ENCODE measurements at places on chromosomes 1 and 21.

- no peak for DNase-seq
Observed at GRCh38 chr1:100921110-100921706, 25.3 kb downstream of the SLC30A7 start.

- peak; percentile 51 for DNase-seq
Observed at GRCh38 chr1:109151146-109151990, 37.5 kb downstream of the ELAPOR1 start.

DNA sequence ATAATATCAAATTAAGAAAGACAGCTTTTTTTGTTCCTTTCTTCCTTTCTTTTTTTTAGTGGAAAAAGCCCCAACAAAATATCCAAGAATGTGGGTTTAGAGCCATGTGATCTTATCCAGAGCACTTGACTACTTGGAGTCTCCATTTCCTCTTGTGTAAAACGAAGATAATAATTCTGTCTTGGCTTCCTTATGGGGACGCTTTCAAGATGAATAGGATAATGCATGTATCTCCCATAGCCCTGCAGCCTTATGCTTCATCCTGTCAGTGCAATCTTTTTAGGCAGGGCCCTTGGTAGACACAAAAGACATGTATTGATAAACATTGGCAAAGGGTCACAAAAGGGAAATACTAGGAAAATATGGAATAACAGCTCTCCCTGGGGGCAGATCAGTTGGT lies 34.8 kb downstream of the ZBTB18 start:
- no peak for DNase-seq

- no peak for DNase-seq
Observed at GRCh38 chr1:222286011-222286410, 261.9 kb downstream of the HHIPL2 start.

DNA sequence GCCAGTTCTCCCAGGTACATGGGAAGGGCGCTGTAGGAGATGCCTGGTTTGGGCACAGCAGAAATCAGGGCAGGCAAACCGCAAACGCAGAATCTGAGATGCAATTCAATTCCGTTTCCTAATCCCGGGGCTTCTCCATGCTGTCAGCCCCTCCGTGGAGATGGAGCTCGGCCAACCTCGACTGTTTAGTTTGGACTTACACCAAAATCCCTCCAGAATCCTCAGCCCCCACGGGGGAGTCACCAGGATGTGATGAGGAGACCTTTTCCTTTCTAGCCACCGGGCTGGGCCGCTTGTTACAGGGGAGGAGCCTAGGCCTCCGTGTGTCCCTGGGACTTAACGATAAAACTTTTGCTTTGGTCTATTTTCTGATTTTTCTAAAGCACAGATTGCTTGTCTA lies 7.9 kb downstream of the SLC2A7 start:
- DNase-seq, result no peak

DNA sequence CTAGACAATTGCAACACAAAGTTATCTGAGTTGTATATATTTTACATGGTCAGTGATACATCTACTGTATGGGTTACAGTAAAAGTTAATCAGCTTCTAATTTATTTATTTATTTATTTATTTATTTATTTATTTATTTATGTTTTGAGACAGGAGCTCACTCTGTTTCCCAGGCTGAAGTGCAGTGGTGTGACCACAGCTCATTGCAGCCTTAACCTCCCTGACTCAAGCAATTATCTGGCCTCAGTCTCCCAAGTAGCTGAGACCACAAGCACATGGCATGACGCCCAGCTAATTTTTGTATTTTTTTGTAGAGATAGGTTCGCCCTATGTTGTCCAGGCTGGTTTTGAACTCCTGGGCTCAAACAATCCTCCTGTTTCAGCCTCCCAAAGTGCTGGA lies 241.6 kb downstream of the PTPRC start:
- DNase-seq, result no peak

DNA sequence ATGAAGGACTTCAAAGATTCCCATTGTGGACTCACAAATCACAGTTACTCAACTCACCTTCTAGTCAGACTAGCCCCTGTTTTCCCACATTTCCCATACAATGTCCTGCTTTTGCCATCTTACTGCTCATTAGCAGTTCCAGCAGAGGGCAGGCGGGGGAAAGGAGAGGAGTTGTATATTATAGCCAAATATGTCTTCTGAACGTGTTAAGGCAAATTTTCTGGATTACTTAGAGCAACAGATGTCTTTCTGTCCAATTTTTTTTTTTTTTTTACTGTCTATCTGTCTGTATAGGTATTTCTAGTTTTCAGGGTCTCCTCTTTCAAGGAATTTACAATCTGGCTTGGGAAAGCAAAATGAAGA lies 29.9 kb upstream of the DDAH1 start:
- no peak for DNase-seq

- no peak for DNase-seq
Observed at GRCh38 chr1:9397997-9398526, 105.4 kb downstream of the SPSB1 start.

- DNase-seq, result no peak
Observed at GRCh38 chr1:59025898-59026426, 242.1 kb upstream of the JUN start.

DNA sequence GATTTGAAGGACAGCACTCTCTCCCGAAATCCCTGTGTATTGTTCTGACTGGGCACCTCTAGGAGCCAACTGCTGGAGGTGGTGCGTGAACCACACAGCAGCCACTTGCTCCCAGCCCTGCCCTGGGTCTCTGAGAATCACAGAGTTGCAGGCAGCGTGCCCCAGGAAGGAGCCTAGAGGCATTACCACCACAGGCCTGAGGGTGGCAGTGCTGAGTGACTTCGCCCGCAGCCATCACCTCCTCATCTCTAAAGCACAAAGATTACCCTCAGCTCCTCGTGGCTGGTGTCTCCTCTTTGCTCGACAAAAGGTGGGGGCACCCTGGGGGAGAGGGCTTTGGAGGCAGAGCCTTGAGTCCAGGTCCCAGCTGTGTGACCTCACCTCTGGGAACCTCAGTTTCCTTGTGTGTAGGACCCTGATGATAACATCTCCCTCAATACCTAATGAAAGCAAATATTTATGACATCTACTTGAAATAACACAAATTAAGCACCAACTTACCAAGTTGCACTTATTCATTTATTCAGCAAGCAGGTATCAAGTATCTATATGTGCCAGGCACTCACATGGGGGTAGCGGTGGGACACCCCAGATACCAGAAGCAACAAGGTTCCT lies 86.3 kb downstream of the VWA5B1 start:
- peak; percentile 63 for DNase-seq

DNA sequence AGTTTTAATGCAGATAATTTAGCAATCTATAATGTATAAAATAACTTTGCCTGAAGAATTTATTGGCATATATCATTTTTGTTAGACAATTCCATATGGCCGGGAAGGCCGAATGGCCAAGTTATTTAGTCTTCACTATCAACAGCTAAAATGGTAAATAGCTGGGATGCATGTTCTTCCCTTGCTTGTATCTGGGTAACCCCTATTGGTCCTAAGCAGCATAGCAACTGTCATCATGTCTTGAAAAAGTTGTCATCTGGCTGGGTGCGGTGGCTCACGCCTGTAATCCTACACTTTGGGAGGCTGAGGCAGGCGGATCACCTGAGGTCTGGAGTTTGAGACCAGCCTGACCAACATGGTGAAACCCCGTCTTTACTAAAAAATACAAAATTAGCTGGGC lies 340.0 kb upstream of the DPYD start:
- no peak for DNase-seq

DNA sequence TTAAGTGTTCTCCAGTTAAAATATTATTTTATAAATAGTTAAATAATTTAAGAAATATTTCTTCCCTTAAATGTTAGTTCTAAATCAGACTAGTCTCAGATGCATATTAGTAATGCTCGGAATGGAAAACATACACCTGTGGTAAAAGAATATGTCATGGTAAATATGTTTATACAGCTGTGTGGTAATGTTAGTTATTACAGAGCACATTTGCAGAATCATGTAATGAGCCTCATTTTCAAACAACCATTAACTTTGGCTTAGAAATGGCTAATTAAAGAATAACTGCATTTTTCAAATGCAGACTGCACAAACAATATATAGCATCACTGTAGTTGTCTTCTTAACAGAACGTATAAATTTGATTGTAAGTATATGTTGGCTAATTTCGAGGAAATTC lies 90.3 kb downstream of the DISP1 start:
- DNase-seq, result no peak

- no peak for DNase-seq
Observed at GRCh38 chr1:82995951-82996350, 1003.0 kb downstream of the TTLL7 start.

DNA sequence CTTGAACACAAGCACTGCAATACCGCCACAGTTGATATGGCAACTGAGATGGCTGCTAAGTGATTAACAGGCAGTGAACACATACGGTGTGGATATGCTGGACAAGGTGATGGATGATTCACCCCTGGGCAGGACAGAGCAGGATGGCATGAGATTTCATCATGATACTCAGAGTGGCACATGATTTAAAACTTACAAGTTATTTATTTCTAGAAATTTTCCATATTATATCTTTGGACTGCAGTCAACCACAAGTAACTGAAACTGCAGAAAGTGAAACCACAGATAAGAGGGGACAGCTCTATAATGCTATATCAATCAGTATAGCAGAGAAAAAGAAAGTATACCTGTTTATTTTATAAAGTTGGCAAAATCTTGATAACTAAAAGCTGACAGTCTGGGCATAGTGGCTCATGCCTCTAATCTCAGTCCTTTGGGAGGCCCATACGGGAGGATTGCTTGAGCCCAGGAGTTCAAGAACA lies 47.9 kb downstream of the PHACTR4 start:
- DNase-seq, result no peak

DNA sequence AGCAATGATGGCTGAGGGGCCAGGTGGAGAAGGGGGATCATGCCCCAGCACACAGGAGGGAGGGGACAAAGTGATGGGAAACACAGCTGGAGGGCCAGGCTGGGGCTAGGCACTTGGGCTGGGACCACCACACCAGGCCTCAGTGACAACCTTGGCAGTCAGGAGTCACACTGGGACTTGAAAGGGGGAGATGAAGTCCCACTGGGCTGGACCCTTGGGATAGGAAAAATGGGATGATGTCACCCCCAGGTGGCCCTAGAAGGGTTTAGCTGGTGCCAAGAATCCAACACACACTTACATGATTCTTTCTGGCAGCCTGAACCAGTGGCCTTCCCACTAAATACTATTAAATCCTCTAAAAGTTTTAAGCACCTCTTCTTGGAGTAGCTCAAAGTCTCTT lies 17.1 kb downstream of the ZBTB17 start:
- DNase-seq, result no peak

- no peak for DNase-seq
Observed at GRCh38 chr21:40610345-40610744, 236.6 kb downstream of the DSCAM start.

- no peak for DNase-seq
Observed at GRCh38 chr1:213939888-213940287, 47.9 kb upstream of the PROX1 start.

DNA sequence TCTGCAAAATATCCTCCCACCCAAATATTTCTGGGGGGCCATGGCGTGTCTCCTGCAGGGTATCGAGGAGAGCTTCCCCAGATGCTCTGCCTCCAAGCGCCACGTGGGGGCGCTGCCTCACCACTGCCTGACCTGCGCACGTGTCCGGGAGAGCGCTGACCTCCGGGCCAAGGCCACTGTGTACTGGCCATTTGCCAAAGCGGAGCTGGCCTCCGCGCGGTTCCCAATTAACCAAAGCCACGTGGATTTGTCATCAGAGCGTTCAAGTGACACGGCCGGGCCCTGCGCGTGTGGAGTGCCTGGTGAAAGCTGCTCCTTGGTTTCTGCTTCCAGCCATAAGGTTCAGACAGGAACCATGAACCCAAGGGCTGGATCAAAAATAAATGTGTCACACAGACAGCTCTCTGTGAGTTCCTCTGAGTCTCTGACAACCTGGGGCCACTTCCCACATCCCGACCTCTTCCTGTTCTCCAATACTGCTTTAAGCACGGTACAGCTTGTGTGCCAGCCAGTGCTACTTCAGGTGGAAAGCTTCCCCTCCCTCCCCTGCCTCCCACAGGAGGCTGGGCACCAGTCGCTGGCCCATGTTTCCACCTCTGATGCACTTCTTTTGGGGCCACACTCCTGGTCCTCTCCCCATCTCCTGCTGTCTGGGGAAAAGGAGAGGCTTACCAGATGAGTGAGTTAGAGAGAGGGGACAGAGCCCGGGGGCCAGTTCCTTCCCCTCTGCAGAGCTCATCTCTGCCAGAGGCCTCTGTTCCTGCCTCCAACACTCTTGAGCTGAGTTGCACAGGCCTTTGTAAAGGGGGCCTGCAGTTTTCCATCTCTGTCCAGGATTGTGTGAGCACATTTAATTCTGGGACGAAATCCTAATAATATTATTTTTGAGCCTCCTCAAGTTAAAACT lies 26.1 kb downstream of the ZP4 start:
- peak; percentile 89 for DNase-seq

DNA sequence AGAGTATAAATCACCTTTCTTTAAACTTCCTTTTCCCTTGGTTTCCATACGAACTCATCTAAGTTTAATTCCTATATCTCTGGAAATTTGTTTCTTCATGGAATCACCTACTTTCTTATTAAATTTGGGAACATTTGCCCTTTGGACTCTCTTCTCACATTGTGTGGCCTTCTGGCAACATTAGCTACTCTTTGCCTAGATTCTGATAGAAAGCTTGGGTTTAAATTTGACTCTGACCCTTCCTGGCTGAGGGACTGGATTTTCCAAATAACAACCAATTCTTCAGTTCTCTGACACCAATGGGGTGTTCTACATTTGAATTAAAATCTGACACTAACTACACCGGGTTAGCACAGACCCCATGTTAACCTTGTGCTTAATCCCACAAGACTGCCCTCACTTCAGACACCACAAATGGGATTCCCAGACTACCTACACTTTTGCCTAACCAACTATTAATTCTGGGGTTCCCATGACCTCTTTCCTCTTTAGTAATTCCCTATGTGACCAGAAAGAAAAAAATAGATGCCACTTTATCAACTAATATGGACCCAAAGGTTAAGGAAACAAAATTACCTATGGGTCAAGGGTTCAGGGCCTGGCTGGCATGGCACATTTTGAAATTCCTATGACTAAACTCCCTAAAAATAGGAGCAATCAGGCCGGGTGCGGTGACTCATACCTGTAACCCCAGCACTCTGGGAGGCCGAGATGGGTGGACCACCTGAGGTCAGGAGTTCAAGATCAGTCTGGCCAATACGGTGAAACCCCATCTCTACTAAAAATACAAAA lies 9.7 kb upstream of the THEM4 start:
- DNase-seq, result no peak

- no peak for DNase-seq
Observed at GRCh38 chr1:99621340-99621901, 24.5 kb upstream of the PALMD start.

DNA sequence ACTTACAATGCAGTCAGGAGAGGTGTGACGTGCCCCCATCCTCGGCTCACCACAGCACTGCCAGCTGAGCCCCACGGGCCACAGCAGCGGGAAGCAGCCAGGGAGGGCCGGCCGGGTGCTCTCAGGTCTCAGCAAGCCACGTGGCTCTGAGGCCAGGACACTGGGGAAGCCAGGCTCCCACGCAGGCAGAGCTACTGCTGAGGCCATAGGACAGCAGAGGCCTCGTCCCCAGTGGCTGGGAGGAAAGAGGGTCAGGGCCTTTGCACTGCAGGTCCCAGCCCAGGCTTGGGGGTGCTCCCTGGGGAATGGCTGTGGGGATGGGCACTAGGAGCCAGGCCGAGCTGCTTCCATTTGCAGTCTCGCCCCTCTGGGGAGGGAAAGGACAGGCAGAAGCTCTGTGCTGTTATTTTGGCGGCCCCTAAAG lies 5.8 kb downstream of the LRRC47 start:
- DNase-seq, result no peak

GRCh38 chr1:162538815-162539431 lies 22.6 kb upstream of the UAP1 start:
- no peak for DNase-seq

- no peak for DNase-seq
Observed at GRCh38 chr1:84387480-84388163, 10.7 kb upstream of the DNASE2B start.
